Stimulated activated CD8-positive, alpha-beta memory T cell treated with anti-CD3 and anti-CD28 coated beads, Interleukin-15, amount 100 ng/mL, for 1 hour (primary cell): ENCODE measurements at places on chromosomes 3 and 15.

DNA sequence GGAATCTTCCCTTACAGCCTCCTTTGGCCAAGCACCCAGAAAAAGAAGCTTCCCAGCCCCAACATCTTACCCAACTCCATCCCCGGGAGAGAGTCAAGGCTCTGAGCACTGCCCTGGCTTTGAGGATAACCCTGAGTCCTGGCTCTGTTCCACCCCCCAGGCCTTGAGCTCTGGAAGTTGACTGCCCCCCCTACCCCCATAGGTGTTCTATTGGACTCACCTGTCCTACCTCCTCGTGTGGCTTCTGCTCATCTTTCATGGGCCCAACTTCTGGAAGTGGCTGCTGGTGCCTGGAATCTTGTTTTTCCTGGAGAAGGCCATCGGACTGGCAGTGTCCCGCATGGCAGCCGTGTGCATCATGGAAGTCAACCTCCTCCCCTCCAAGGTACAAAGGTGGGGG, 22.3 kb downstream of the NOX5 start:
- DNase-seq: no peak

DNA sequence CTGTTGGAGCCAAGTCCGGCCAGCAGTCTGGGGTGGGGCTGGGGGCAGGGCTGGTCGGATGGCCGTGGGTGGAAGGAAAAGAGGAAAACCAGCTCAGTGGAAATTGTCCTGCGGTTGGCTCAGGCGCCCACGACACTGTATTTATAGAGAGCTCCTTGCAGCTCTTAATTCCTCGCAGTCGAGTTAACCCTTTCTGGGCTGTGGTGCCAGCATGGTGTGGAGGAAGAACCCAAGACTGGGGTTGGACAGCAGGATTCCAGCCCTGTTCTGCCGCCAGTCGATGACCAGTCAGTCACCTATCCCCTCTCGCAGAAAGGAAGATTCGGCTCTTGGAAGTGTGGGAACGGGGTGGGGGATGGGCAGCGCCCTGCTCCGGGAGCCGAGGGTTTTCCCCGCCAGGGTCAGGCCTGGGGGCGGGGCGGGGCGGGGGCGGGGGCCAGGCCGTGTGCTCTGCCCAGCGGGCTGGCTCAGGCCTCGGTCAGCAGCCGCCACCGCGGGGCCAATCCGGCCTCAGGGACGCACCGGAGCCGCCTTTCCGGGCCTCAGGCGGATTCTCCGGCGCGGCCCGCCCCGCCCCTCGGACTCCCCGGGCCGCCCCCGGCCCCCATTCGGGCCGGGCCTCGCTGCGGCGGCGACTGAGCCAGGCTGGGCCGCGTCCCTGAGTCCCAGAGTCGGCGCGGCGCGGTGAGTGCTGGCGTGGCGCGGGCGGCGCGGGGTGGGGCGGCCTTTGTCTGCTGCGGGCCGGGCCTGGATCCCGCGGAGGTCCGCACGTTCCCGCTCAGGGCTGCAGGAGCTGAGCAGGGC, at the start of gene CD276:
Gene CD276 (plus strand): TSS at position 607 of the 804 bp plus-strand sequence. CDS start 15,257 bp downstream, outside the sequence.
- no peak for DNase-seq

- no peak for DNase-seq
Measured at GRCh38 chr15:87461631-87462030, 794.9 kb downstream of the NTRK3 start.

DNA sequence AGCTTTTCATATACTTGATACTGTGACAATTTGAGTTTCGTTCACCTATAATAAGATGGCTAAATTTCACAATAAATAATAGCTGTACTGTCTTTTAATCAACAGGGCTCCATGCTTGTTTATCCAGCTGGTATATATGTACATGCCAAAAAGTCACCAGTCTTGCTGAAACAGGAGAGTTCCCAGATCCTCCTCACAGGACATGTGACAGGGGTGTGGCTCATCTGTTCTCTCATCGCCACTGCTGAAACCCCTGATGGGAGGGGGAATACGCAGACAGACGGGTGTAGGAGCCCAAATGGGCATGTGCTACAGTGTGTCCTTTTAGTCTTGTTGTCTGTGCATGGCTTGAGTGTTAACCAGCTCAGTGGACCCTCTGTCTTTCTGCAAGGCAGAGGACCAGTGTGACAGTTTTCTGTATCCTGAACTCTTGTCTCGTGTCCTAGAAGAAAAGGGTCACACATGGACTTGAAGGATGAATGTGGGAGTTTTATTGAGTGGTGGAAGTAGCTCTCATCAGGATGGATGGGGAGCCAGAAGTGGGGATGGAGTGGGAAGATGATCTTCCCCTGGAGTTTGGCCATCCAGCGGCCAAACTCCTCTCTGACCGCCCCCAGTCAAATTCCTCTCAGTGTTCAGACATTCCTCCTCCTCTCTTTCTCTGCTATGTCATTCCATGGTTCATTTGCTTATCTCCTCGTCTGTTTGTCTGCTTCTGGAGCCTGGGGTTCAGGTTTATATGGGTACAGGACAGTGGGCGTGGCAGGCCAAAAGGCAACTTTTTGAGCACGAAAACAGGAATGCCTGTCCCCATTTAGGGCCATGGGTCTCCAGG, 113.1 kb upstream of the NECTIN3 start:
- DNase-seq: no peak

- DNase-seq: no peak
Measured at GRCh38 chr15:30046430-30046829, 36.3 kb upstream of the GOLGA8J start.

GRCh38 chr15:96422125-96422524, 91.6 kb downstream of the NR2F2 start:
- no peak for DNase-seq

DNA sequence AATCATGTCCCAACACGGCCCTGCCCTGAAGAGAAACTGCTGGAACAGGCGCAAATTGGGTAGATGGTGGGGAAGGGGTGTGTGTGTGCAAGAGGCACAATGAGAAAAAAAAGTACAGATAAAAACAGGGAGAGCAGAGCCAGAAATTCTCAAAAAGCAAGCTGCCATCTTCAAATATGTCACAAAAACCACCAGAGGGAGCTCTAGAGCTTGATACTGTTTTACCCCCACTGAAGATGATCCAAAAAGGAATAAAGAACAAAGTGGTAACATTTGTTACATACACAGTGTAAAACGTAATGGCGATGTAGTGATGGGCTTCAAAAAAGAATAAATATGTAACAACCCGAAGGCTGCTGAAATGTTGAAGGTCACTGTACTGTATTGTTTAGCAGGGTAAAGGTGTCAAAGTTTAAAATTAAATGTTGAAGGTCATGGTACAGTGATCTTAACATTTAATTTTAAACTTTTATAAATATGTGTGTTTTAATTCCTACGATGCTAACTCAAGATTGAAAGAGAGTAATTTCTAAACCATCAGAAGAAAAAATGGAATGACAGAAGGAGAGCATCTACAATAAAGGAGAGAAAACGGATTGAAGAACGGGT, 6.0 kb downstream of the SNRPA1 start:
- DNase-seq: no peak

DNA sequence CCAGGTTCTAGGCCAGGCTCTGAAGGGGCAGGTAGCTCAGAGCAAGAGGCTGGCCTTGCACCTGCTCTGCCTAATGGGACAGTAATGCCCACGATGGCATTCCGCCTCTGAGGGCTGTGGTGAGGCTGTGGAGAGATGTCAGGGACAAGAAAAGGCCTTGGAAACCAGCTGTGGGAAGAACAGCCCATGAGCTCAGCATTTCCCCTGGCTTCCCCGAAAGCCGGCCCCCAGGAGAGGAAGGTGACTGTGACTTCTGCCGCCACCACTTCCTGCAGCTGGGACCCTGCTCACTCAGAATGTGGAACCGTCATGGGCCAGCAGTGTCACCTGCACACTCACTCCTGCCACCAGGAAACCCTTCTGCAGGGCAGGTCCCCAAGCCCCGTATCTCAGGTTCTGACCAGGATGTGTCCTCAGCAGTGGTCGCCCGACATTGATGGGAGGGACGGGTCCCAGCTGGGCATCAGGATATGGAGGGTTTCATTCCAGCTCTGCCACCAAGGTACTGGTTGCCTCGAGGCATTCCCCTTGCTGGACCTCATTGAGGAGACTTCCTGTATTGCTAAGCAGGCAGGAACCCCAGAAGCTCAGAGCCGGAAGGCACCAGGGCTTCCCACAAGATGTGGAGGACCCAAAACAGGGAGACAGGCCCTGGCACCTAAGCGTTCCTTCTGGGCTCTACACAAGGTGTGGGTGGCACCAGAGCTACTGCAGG, 30.7 kb downstream of the SEMA7A start:
- DNase-seq: peak; percentile 48

GRCh38 chr3:180352261-180352660, 249.7 kb upstream of the TTC14 start:
- no peak for DNase-seq
